Stimulated activated CD4-positive, alpha-beta T cell treated with anti-CD3 and anti-CD28 coated beads, Interleukin-12 subunit alpha, Interleukin-12 subunit beta, amount 100 ng/mL, for 4 hours (primary cell): ENCODE measurements at places on chromosomes 4 and X.

DNA sequence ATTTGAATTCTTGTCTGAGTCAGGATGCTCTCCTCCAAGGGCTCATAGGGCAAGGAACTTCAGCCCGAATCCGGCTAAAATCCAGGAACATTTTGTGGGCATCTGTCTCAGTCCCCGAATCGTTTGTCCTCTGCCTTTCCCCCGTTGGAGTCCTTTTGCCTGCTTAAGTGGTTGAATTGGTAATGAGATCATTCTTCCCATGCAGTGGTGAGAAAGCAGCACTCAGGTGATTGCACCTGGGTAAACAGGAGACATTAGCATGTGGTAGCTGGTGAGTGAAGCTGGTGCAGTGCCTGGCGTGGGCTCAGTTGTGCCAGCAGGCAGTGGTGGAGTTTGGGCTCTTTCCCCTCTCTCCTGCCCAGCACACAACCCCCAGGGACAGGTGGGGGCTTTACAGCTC is 61.9 kb upstream of the MTM1 start:
- DNase-seq = no peak

DNA sequence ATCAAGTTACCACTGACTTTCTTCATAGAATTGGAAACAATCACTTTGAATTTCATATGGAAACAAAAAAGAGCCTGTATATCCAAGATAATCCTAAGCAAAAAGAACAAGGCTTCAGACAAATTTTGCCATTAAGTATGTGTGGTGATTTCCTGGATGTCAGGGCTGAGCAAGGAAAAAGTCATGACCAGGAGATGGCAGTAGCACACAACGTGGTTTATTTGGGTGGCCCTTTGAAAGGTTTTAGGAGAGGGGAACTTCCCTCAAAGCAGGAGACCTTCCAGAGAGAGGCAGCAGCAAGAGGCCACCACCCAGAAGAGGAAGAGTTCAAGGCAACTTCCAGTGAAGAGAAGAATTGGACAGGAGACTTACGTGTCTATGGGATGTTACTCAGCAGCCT is 18.1 kb upstream of the ZXDB start:
- DNase-seq = no peak

DNA sequence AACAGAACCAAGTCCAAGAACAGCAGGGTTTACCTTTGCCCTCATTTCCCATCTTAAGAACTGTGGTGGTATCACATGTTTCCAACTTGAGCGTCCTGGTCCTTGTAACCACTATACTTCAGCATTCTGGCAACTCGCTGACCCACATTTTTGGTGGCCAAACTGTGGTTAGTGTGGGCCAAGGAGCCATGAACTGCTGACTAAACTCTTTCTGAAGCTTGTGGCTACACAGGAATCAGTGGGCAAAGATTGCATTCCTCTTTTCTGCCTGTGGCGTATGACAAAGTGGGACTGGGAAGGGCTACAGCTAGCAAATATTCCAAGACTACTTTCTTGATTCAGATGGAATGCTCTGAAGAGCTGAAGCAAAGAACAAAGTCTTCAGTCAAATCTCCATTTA is 106.3 kb upstream of the MID1 start:
- no peak for DNase-seq

DNA sequence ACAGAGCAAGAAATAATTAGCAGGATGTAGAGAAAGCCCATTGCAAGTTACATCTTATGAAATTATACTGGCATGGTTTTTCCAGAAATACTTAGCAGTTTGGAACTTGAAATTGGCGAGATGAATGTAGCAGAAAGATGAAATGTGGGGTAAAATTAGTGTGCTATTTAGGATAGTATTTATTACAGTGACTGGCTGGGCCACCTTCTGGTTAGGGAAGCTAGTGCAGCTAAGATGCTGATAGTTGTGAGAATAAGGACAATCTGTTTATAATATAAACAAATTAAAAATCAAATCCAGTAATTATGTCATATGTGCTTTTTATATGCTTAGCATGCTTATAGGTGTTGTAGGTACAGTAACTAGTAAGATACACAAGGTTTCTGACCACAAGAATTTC is 74.8 kb downstream of the IL15 start:
- DNase-seq = no peak

- no peak for DNase-seq
Observed at GRCh38 chr4:144948421-144948820, 149.6 kb downstream of the ANAPC10 start.

DNA sequence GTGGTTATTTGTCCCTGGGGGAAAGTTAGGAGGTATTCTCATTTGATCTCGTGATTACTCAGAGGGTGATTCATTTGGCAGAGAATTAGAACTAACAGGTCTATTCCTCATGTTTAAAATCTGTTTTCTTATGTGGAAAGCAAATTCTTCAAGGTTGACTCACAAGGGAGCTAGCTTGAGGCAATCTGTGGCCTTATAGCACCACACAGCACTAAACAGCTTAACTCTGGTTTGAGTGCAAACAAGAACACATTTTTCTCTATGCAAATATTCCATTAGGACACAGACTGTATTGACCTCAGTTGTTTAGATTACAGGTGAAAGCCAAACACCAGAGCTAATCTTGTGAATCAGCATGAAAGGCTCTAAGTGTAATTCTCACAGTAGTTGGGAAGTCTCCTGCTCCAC is 694.4 kb upstream of the POU3F4 start:
- DNase-seq = no peak

GRCh38 chrX:152642931-152643564 is 5.4 kb downstream of the GABRQ start:
- no peak for DNase-seq

DNA sequence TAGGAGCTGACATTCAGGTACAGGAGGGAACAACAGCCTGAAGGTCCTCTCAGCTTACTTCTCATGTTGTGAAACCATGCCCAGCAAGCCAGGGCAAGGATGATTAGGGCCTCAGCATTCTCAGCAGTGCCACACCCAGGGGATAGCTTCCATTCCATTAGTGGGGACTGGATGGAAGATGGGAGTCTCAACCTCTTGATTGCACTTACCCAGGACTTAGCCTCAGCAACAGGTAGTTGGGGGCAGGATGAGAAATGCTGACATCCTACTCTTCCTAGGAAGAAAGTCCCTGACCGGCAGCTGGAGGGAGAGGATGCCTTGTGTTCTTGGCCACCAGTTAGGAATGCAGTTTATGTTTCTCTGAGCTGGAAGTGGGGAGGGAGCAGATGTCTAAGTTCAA is 8.8 kb upstream of the BEX3 start:
- DNase-seq = no peak

DNA sequence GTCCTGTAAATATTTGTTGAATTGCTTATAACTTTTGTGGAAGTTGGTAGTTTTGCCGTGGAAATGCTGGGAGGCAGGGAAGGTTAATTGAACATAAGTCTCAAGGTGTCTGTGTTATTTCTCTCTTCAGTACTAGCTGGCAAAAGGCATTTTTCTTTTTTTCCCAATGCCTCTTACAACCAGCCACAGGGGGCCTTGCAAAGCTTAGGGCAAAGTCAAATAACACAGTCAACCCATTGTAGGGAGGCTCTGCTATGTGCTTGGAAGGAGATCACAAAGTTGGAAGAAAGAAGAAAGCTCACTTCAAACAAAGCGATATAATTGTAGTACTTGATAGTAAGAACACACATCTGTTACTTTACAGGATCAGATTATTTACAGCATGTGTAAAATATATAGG is 802.6 kb downstream of the PDHA2 start:
- no peak for DNase-seq

DNA sequence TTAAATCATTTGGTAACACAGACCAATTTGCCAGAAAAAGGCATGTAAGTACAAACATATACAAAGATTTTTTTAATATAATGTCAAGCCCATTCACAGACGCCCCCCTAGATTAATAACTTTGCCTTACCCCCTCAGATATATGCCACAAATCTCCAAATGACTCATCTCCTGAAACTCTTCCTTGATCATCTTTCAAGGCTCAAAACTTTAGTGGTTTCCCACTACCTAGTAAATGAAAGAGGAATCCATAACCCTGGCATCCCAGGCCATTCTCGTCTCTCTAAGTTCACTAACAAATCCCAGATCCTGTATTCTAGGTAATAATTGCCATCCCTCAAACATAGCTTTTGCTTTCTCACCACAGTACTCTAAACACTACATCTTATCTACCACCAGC is 61.9 kb downstream of the PRSS12 start:
- no peak for DNase-seq

GRCh38 chr4:156896527-156896926 is 75.1 kb downstream of the PDGFC start:
- DNase-seq = no peak

GRCh38 chr4:88159229-88159725 is 838 bp upstream of the ABCG2 start:
- DNase-seq = no peak

GRCh38 chr4:55075823-55076716 is 49.3 kb downstream of the KDR start:
- DNase-seq = no peak

GRCh38 chrX:71657267-71657666 is 10.1 kb upstream of the LOC101059915 start:
- DNase-seq = no peak
